NCI-H1105 treated with DMSO at 0.1 percent for 48 hours (cell line): ENCODE measurements at places on chromosomes 2 and 18.

GRCh38 chr18:50117863-50118262, 77.1 kb downstream of the MYO5B start:
- DNase-seq: no peak

GRCh38 chr2:95051626-95052025, 26.1 kb downstream of the MAL start:
- DNase-seq: no peak

GRCh38 chr18:72991379-72991778, 123.6 kb upstream of the NETO1 start:
- DNase-seq: no peak

GRCh38 chr2:54634564-54635511, 88.6 kb upstream of the EML6 start:
- no peak for DNase-seq

- no peak for DNase-seq
Observed at GRCh38 chr18:74977041-74977440, 231.9 kb downstream of the PTGR3 start.

- DNase-seq: no peak
Observed at GRCh38 chr2:141528990-141529389, 601.8 kb downstream of the LRP1B start.

DNA sequence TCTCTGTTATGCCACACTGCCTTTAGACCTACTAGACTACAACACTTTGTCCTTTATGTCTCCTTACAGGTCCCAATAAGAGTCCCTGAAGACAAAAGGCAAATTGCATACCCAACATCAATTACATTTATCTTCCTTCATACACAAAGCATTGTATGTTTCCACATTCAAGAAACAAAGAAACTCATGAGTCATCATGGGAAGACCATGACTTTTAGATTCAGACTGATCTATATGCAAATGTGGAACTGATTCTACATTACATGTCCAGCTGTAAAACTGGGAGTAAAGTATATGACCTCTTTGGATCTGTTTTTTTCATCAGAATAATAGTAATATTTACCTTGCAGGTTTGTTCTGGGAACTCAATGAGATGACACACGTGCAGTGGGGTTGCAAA, 25.2 kb upstream of the HNMT start:
- DNase-seq: no peak

- no peak for DNase-seq
Observed at GRCh38 chr2:235045336-235045972, 93.6 kb downstream of the SH3BP4 start.

DNA sequence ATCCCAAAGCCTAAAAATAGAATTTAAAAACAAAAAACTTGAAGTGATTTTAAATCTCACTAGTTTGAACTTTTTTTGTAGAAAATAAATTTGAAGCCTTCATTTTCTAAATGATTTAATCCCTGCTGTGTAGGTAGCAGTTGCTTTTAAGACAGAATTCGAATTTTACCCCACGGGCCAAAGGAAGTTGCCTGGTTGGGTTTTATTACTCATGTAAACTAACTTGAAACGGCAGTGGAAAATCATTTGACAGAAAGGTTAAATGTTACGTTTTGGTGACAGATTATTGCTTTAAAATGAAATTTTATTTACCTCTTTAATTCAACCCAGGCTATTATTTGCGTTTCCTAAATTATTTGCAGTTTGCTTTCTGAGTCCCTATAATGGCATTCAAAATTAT, 2.0 kb downstream of the MAPRE2 start:
- DNase-seq: no peak

- DNase-seq: no peak
Observed at GRCh38 chr18:3910512-3910911, 460.5 kb downstream of the TGIF1 start.

- DNase-seq: no peak
Observed at GRCh38 chr2:111166115-111166514, 45.4 kb downstream of the BCL2L11 start.

- no peak for DNase-seq
Observed at GRCh38 chr2:150911766-150912280, 349.8 kb downstream of the RBM43 start.

GRCh38 chr2:200483729-200484198, 26.1 kb downstream of the KCTD18 start:
- DNase-seq: peak; percentile 25

- DNase-seq: no peak
Observed at GRCh38 chr2:138763971-138764370, 16.2 kb downstream of the NXPH2 start.

DNA sequence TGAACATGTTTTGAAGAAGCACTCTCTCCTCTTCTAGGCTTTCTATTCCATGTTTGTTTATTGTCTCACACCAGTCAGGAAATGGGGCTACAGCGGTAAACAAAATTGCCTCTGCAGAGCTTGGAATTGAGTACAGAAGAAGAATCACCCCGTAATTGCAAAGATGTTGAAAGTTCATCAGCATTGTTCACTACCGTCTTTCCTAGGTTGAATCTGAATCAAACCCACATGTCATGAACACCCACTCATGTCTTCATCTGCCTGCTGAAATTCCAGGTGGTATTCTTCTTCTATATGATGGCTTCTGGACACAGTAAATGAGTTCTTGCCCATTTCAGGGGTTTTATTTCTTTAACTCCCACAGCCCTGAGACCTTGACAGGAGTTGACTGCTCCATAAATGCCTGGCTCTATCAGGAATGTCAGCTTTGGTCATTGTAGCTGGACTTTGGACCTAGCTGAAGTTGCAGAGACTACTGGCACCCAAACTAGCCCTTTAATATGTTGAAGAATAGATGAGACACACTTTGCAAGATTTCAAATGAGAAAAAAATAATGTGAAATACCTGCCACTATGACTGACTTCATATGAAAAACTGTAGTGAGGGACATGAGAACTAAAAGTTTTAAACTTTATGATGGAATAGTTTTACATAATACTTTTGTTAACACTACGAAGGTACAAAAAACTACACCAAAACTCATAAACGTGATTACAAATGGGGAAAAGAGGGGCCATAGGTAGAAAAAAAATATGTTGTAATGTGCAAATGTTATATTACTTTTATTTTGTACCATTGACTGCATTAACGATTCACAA, 1235.3 kb upstream of the ZEB2 start:
- no peak for DNase-seq

GRCh38 chr2:99708231-99708630, 218.4 kb upstream of the REV1 start:
- DNase-seq: no peak

- DNase-seq: no peak
Observed at GRCh38 chr18:33232318-33232626, 208.2 kb downstream of the CCDC178 start.

- DNase-seq: no peak
Observed at GRCh38 chr2:3604991-3605961, 10.4 kb downstream of the COLEC11 start.

DNA sequence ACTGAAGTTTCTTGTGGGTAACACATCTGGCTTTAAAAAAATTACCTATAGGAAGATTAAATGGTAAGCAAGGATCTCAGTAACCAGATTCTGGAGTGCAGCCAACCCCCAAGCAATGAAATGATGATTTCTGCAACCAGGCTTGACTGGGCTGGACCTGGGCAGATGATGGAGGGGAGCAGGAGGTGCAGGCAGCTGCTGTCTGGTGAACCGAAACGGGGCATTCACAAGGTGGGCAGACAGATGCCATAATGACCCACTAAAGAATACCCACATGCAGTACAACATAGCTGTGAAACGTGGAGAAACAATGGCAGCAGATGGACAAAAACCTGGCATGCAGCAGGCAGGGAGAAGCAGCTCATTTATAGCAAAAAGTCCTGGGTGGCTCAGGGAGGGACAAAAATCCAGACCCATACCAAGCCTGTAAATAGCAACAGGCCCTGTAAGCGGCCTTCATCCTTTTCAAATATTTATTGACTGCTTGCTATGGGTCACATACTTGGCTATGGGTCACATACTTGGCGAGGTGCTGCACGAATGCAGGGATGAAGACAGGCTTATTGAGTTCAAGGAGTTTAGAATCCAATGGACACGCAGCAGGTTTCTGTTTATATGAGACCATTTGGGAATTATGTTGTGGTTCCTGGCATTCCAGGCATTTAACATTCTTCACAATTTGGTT, 244.7 kb downstream of the HRH4 start:
- peak; percentile 90 for DNase-seq
